NCI-H524 treated with DMSO at 0.1 percent for 48 hours (cell line): ENCODE measurements at places on chromosomes 2 and 18.

GRCh38 chr2:136693966-136694365 lies 71.4 kb upstream of the THSD7B start:
- DNase-seq: no peak

DNA sequence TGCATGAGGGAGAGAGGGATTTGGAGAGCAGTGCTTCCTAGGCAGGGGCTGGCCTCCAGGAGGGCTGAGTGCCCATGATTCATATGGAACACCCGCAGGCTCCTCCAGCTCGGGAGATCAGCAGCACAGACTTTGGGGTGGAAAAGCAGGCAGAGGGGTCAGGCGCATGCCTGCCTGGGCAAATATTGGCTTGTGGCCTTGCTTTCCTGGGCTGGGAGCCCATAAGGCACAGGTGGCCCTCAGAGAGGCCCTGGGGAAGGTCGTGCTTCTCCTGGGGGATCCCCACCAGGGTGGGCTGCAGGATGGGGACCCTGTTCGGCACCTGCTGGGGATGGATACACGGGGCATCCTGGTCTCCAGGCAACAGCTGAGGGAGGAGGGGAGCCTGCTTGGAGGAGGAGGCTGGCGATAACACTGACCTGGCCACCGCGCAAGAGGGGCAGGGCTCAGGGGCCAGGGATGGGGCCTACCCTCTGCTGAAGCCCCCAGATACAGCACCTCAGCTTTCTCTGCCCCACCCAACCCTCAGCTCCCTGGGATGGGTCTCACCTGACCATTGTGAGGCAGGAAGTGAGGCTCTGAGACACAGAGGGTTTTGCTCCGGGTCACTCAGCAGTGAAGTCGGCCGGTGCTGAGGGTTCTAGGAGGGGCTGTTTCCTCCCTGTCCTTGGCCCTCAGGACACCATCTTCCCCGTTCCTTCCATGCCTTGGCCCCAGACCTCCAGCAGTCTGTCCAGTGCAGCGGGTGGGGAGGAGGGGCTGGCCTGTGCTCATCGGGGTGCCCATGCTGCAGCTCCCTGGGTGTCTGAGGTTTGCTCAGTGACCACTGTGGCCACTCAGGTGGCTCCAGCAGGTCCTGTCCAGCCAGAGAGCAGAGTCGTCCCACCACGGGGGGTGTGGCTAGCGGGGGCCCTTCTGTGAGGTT lies 12.0 kb downstream of the AQP12A start:
- no peak for DNase-seq

- no peak for DNase-seq
Observed at GRCh38 chr2:51619961-51620360, 588.0 kb upstream of the NRXN1 start.

DNA sequence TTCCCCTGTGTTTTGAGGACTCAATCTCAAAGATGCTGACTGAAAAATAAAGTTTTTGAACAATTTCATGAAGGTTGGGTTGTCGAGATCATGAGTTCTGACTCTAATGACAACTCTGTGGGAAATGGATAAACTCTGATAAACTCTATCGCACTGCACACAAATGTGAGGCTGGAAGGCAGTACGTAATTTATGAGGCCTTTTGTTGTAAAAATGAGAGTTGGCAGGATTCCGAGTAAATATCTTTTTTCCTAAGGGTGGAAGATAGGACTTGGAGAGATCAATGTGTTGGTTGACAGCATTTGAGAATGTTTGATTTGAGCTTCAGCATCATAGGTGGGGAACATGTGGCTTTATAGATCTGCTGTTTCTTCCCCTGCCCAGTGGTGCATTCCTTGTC lies 90.4 kb downstream of the SPTBN1 start:
- no peak for DNase-seq

DNA sequence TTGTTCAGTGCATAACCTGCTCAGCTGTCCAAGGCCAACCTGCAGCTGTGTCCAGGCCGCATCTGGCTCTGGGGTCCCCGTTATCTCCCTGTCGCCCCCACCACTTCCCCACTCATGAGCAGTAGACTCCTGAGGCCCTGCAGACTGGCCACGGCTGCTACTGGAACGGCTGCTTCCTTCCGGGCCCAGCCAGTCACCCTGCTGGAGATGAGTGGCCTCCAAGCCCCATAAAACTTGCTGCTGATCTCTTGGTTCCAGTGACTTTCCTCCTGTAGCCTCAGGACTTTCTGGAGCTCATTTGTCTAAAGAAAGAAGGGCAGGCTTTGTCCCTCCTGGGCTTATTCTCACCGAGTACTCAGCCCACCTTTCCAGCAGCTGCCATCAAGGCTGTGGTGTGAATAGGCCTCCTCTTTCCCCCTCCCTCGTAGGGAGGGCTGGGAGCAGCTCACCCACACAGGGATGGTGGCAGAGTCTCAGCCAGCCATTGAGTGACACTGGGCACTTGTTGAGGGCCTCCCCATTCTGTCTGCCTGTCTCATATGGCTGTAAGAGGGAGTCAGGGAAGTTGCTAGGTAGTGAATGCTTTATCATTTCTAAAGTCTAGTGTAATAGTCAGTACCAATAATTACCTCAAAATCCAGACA lies 257.3 kb downstream of the MYCN start:
- no peak for DNase-seq

DNA sequence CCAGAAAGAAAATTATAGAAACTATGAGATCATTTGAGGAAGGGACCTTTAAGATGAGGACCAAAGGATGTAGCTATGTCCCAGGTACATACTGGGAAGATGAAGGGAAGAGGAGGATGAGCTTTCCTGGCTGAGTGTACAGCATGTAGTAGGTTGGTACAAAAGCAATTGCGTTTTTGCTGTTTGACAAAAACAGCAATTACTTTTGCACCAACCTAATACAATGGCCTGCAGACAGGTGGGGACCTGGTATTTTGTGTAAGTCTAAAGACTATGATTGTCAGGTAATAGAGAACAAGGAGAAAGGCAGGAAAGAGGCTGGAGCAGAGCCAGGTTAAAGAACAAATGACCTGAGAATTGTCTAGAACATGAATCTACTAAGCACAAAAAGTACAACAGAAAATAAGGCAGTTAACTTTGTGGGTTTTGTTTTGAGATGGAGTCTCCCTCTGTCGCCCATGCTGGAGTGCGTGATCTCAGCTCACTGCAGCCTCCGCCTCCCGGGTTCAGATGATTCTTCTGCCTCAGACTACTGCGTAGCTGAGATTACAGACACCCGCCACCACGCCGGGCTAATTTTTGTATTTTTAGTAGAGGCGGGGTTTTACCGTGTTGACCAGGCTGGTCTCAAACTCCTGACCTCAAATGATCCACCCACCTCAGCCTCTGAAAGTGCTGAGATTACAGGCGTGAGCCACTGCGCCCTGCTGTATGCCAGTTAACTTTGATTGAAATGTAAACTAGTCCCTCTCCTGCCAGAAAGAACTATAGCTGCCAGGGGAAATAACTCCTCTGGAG lies 3.2 kb upstream of the TGOLN2 start:
- no peak for DNase-seq

DNA sequence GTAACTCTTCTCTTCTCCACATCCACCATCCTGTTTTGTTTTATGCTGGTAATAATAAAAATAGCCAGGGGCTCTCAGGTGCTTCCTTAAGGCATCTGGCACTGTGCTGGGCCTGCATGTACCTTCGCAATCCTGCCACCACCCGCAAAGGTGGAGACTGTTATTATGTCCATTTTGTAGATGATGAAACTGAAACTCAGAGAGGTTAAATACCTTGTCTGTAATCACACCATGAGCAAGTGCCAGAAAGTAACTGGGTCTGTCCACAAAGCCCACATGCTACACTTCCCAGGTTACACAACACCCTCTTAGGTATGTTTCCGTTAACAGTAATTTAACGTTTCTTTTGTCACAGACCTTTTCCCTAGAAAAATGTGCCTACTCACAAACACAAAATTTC lies 27.0 kb downstream of the NRP2 start:
- no peak for DNase-seq
